Astrocyte of the cerebellum (primary cell): ENCODE measurements at places on chromosomes 4 and X.

DNA sequence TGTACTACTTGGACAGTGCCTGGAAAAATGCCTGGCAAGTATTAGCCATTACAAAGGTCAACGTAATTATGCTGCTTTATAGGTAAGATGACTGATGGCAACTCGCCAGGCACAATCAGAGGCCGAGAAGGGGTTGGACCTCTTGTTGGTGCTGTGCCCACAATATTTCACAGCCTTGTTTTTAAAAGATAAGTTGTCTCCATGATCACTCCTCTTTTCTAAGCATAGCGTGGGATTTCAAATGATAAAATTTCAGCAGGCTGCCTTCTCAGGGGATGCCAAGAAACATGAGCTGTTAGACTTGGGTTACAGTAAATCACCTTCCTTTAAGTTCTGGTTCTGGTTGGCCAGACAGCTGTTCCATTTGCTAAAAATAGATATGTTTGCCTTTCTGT, 26.9 kb downstream of the HOPX start:
- no peak for DNase-seq

DNA sequence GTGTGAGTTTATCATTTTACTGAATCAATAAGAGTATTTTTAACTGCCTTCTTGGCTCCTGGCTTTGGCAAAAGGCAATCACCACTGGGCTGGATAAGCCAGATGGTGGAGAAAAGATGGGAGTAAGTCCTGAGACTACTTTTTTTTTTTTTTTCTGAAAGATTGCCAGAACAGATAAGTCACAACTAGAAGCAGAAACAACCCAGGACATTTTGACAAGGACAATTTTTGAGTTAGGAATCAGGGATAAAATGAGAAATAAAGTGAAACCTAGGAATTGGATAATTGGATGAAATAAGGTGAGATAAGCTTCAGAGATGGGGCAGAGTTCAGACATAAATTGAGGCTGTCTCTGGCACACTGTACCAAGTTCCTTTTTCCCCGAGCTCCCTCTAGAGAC, 471.0 kb downstream of the KLHL13 start:
- no peak for DNase-seq

- DNase-seq, result no peak
These were observed 71.7 kb upstream of the S100G start for GRCh38 chrX:16578218-16578617.

DNA sequence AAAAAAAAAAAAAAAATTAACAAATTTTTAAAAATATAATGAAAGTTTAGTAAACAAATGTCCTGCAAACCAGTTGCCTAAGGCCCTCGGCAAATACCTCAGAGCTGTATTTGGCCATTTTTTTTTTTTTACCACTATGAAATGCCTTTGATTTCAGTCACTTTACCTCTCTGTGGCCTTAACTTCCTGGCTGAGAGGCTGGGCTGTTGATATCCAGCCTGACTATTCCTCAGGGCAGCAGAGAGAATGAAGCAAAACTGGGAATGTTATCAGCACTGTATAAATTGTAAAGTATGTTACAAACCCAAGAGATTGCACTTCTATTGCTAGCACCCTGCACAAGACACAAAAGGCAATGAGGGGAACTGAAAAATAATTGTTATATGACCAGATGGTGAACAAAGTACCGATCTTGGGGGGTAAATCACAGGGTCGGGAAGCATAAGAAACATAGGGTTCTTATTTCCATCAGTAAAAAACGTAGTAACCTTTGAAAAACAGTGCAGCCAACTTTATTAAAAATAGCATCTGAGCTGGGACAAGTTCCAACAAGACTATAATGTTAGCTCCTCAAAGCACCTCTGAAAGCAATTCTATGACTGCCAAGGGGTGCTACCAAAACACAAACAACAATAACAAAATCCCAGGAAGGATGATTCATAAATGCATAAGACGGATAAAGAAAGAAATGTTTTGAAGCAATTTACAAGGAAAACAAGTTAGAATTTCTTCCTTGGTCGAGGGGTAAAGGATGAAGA, 18.1 kb downstream of the USP46 start:
- DNase-seq, result no peak

DNA sequence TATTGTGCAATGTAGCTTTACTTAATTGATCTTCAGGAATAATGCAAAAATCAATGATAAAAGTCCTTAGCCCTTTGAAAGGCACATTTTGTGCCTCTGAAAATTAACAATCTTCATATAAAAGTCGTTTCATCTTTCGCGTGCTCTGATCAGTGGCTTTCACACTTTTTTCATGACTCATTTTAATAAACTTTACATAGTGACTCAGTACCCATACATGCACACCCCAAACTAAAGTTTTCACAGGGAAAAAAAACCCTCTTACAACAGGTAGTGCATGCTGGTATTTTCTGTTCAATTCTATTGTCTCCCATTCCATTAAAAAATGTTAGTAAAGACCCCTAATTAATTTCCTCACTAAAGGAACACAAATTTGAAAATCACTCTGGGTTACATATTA, 21.5 kb downstream of the RWDD4 start:
- no peak for DNase-seq

GRCh38 chr4:156933633-156934258, 37.9 kb downstream of the PDGFC start:
- peak; percentile 24 for DNase-seq

DNA sequence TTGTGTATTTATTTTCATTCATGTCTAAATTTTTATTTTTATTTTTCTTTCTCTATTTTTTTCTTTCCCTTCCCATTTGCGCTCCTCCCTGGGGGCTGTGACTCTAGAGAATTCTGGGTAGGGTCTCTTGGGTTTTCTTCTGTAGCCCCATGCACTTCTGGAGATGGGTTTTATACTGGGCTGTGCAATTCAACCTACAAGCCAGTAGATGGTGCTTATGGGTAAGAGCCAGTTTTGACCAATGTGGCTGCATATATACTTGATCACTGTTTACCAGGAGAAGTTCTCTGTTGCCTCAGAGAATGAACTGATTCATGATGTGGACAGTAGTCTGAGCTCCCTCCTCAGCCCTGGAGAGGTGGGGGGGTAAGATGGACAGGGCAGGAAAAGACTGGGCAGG, 614.6 kb downstream of the PCDH19 start:
- no peak for DNase-seq

- no peak for DNase-seq
These were observed 105.1 kb downstream of the PHF8 start for GRCh38 chrX:53939127-53939526.

DNA sequence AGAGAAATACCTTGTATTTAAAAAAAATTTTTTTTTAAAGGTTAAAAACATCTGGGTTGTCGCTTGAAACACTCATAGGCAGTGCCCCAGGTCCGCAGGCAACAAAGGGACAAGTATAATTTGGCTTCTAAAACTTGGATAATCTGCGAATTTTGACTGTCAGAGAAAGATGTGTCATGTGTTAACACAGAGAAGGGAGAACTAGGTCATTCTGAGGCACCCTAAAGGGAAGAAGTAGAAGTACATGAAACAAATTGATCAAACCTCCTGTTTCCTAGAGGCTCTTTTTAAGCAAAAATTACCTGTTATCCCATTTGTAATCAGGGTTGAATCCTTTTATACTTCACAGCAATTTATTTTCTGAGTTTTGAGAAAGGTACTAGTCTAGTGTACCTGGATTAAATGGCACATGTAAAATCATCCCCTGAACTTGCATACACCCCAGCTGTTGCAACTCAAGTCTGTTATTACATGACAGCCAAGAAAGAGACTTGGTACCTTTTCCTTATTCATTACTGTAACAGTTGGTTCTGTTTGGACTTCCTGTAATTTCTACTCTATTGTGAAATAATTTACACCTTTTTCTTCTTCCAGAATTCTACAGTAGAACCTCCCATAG, 1.7 kb downstream of the SRD5A3 start:
- DNase-seq, result no peak
